Purkinje cell (primary cell): ENCODE measurements at places on chromosomes 7 and 10. TPM values are rescaled to one million over a fixed set of nuclear protein-coding genes. Genes with fewer than 3 reads are reported as not detected.

Gene COMMD3
- polyA plus RNA-seq = 175 and 186 TPM in 2 replicates

Gene EPDR1
- 59.1 and 64.7 TPM in 2 replicates for polyA plus RNA-seq

Gene HDAC9
- 10.6 and 15.6 TPM in 2 replicates for polyA plus RNA-seq

Gene TAC1
- 296 and 336 TPM in 2 replicates for polyA plus RNA-seq

Gene A1CF
- 0.55 TPM in 1 of 2 replicates, not detected in the other for polyA plus RNA-seq

Gene KCNMA1
- 500 and 503 TPM in 2 replicates for polyA plus RNA-seq

Gene CNTNAP2
- 21.3 and 33.0 TPM in 2 replicates for polyA plus RNA-seq

Gene IL2RA
- not detected in 2 replicates for polyA plus RNA-seq

Gene KNDC1
- polyA plus RNA-seq = 0.19 and 0.52 TPM in 2 replicates

Gene INMT
- polyA plus RNA-seq = 0.22 and 0.60 TPM in 2 replicates

Gene HSPA12A
- polyA plus RNA-seq = 58.0 and 62.9 TPM in 2 replicates

Gene ATP5MK
- polyA plus RNA-seq = 1,761 and 1,943 TPM in 2 replicates

Gene NCOA4
- polyA plus RNA-seq = 82.4 TPM in 2 replicates

Gene ACSL5
- polyA plus RNA-seq = 0.27 TPM in 1 of 2 replicates, not detected in the other

Gene BCL7B
- polyA plus RNA-seq = 13.1 and 16.4 TPM in 2 replicates

Gene MSMB
- not detected in 2 replicates for polyA plus RNA-seq

Gene SLC39A12
- polyA plus RNA-seq = 0.58 TPM in 1 of 2 replicates, not detected in the other

Gene C7orf57
- 0.41 and 0.87 TPM in 2 replicates for polyA plus RNA-seq

Gene ARMC10
- 30.5 and 39.4 TPM in 2 replicates for polyA plus RNA-seq

Gene MEOX2
- not detected in 2 replicates for polyA plus RNA-seq

Gene ZCWPW1
- polyA plus RNA-seq = 8.7 and 9.3 TPM in 2 replicates

Gene PCDH15
- 0.29 and 2.6 TPM in 2 replicates for polyA plus RNA-seq

Gene CCDC3
- 1.6 and 4.1 TPM in 2 replicates for polyA plus RNA-seq

Gene PDE6C
- polyA plus RNA-seq = 0.09 TPM in 1 of 2 replicates, not detected in the other

Gene GNG11
- polyA plus RNA-seq = 3.5 and 4.7 TPM in 2 replicates

Gene NKX2-3
- not detected in 2 replicates for polyA plus RNA-seq

Gene SUN3
- not detected in 2 replicates for polyA plus RNA-seq

Gene ANKRD61
- not detected in 2 replicates for polyA plus RNA-seq

Gene ANLN
- polyA plus RNA-seq = 2.1 and 4.8 TPM in 2 replicates

Gene CCDC146
- 17.4 and 18.9 TPM in 2 replicates for polyA plus RNA-seq

Gene AKR1C1
- polyA plus RNA-seq = 0.85 and 25.5 TPM in 2 replicates

Gene SHLD2
- polyA plus RNA-seq = 3.7 and 4.8 TPM in 2 replicates

Gene SEMA3C
- 0.22 and 1.4 TPM in 2 replicates for polyA plus RNA-seq

Gene ABCA13
- polyA plus RNA-seq = not detected in 2 replicates

Gene GHRHR
- not detected in 2 replicates for polyA plus RNA-seq

Gene NEUROG3
- not detected in 2 replicates for polyA plus RNA-seq

Gene CRHR2
- polyA plus RNA-seq = not detected in 2 replicates

Gene ZKSCAN1
- polyA plus RNA-seq = 8.3 and 11.2 TPM in 2 replicates

Gene LEP
- not detected in 2 replicates for polyA plus RNA-seq

Gene PYROXD2
- polyA plus RNA-seq = 1.7 and 4.4 TPM in 2 replicates

Gene CPED1
- not detected in 2 replicates for polyA plus RNA-seq

Gene NEUROD6
- 0.11 and 21.4 TPM in 2 replicates for polyA plus RNA-seq

Gene C10orf95
- polyA plus RNA-seq = not detected in 2 replicates

Gene MYL10
- polyA plus RNA-seq = not detected in 2 replicates

Gene TMEM176A
- polyA plus RNA-seq = 1.2 TPM in 1 of 2 replicates, not detected in the other

Gene UTF1
- polyA plus RNA-seq = not detected in 2 replicates

Gene ADCYAP1R1
- 1.1 and 1.6 TPM in 2 replicates for polyA plus RNA-seq

Gene OR2A42
- polyA plus RNA-seq = not detected in 2 replicates

Gene FAM25G
- polyA plus RNA-seq = not detected in 2 replicates

Gene SPDYE6
- 0.46 TPM in 1 of 2 replicates, not detected in the other for polyA plus RNA-seq
